Suprapubic skin (tissue), 4 donors: ENCODE measurements at places on chromosomes 5 and 9. TPM values are rescaled to one million over a fixed set of nuclear protein-coding genes. Genes with fewer than 3 reads are reported as not detected.

DNA sequence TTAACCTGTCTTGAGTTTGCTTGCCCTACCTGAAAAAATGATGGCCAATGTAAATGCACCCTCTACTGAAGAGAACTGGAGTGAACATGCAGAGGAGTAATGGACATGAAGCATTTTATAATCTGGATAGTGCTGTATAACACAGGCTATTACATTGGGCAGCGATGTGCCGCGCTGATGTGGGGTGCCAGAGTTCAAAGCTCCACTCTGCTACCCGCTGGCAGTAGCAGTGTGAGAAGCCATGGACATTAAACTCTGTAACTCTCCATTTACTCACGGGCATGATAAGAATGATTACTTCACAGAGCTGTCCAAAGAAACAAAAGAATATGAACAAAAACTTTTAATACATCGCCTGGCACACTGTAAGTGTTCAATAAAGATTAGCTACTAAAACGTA, 7.5 kb upstream of the CDH6 start:
- no peak for DNase-seq

DNA sequence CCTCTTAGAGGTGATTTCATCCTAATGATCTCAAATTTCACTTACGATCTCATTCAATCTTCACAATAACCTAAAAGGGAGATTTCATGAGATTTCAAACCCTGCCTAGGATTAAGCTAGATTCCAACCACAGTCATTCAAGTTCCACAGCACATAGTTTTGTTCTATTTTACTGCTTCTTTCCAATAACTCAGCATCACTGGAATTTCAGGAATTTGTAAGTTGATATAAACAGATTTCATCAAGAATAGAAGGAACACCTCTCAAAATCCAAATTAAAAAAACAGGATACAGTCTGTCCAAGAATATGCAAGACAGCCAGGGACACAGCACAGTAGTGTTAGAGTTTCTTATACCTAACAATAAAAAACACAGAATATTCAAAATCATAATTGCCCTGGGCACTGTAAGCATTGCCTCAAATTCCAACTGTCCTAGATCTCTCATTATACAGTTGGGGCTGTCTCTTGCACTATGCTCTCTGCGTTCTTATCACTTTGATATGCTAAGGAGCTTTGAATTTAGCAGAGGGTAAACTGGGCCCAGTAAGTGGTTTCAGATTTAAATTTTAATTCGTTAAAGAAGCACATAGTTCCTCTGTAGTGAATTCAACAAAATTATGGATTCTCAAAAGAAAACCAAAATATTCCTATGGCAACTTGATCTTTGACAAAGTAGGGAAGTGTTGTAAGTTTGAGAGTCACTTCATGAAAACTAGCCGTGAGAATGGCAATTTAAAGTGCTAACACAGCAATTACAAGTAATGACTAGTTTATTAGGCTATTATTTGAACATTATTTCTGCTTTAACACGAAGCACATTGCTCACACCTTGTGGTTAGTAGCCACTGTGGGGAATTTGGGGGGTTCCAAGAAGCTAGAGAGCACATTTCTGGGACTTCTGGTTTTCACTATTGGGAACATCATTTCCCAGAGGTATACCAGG, 478.6 kb upstream of the C9orf72 start:
- no peak for DNase-seq

Gene SLC44A1
- total RNA-seq: 79.0 TPM

Gene F2RL2
- total RNA-seq: 1.9 TPM

Gene C1QTNF2
- total RNA-seq: not detected

Gene IRX4
- total RNA-seq: 20.3 TPM

- no peak for DNase-seq
These were observed 18.2 kb downstream of the RIOK2 start for GRCh38 chr5:97164846-97165245.

Gene FOXD4L4
- total RNA-seq: 0.40 TPM

GRCh38 chr9:94872891-94873511, 146.5 kb downstream of the AOPEP start:
- DNase-seq: no peak

DNA sequence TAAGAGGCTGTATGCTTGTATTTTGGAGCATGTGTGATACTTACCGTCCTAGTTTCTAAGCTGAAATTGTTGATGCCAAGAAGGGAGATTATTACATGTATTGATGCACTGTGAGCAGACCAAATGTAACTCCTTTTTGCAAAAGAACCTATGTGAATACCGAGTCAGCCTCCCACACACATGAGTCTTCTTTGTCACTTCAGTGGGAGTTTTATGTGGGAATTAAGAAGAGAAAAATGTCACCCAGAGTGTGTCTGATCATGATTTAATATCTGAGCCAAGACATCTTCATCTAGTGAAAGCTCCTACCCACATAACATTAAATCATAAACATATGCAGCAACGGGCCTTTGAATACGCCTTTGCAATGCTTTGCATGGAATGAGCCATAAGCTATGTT, 380.3 kb upstream of the ACTBL2 start:
- DNase-seq: no peak

- DNase-seq: no peak
These were observed 31.7 kb upstream of the GNA14 start for GRCh38 chr9:77679661-77680368.

DNA sequence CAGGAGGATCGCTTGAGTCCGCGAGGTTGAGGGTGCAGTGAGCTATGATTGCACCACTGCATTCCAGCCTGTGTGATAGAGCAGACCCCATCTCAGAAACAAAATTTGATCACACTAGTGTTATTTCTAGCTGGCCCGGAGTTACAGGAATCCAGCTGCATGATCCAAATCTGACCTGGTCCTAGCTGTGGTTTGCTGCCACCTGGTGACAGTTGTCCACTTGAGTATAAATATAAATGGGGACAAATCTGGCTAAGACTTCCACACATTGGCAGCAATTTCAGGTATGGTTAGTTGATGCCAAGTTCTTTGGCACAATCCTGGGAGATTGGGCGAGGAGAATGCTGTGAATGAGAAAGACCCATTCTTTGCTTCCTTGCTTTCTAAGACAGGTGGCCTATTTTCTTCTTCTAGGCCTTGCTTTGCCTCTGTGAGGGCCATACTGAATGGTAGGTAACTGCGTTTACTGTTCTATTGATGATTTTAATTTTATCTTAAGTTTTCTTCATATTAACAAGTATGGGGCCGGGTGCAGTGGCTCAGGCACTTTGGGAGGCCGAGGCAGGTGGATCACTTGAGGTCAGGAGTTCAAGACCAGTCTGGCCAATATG, 35.4 kb downstream of the UBE2R2 start:
- no peak for DNase-seq

Gene NR4A3
- total RNA-seq: 2.3 TPM

Gene JAK2
- 25.4 TPM for total RNA-seq

Gene TPPP
- total RNA-seq: 10.5 TPM

DNA sequence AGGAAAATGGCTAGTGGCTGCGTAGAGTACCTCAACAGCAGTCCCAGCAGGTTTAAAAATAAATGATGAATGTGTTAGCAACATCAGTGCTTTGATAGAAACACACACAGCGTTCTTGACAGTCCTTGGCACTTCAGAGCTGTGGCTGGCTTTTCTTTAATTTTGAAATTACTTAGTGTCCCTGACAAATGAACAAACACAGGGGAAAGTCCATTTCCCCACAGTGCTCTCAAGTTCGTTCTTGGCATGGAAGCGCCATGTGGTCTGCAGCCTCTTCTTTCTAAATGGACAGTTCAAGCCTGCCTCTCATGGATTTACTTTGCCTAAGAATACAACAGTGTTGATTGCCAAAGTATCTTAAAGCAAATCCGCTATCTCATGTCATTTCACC, 102.2 kb downstream of the ADAMTS12 start:
- no peak for DNase-seq

DNA sequence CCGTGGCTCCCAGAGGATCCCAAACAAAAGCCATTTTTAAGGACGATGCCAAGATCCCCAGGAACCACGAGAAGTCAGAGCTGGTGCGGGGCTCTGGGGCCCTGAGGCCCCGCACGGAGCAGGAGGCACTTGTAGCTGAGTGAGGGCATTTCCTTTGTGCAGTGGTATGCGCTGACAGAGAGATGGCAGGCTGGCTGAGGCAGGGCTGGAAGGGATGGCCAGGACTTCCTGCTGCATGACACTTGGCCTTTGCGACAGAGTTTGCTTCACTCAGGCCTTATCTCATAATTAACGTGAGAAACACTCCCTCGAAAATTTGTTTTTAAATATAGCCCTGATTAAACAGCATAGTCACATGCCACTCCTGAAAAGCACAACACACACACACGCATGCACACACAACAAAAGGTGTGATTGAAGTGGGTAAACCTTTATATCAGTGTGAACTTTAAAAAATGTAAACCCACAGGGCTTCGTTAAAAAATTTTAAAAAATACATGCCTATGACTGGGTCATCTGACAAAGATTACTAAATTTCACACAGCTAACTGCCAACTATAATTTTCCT, 536.6 kb downstream of the PDE4D start:
- DNase-seq: no peak

GRCh38 chr5:88952996-88953643, 70.1 kb upstream of the MEF2C start:
- no peak for DNase-seq

Gene CER1
- total RNA-seq: not detected

DNA sequence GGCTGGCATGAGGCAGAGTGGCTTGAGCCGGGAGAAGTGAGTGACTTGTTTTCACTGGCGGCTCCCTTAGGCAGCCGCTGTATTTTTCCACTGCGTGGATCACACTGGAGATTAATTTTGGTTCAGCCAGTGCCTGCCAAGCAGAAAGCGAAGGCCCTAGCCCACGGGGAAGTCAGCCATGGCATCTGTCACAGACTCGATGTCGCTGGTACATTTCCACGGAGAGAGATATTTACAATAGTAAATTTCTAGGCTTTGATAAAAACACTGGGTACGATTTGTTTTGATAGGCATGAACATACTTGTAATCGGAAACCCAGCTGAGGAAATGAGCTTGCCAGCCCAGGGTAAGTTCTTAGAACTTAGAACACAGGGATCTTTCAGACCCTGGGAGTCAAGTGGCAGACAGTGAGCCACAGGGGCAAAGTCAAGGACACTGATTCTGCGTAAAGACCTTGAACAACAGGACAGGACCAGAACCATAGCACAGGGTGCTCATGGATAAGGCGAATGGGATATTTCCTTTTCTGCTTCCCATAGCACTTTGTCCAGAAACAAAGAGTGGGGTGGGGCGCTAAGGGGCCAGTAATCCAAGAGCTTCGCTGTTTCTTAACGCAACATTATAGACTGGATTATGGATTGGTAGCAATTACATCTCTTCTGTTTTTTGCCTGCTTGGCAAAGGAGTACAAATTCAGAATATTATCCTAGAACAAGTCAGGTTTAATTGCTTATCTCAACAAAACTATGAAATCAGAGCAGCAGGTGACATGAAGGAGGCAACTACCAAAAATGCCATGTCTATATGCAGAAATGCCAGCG, 4.5 kb downstream of the DUSP1 start:
- DNase-seq: peak; percentile 96

DNA sequence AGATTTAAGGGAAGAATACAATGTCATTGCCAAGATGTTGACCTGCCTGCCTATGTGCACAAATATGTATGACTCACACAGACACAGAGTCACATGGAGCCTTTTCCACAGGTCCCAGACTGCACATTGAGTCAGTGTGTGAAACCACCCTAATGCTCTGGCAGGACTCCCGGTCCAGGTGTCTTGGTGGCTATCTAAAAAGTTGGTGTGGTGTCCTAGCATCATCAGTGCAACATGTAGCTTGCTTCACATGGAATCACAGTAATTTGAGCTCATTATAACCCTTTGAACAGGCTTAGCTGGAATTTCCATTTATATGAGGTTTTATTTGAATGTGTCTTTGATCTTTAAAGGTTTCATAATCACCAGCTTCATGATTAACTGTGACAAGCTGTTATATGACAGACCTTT, 10.7 kb downstream of the IFNA5 start:
- DNase-seq: no peak

Gene HCN1
- 0.13 TPM for total RNA-seq

- no peak for DNase-seq
These were observed 41.4 kb upstream of the DAB2IP start for GRCh38 chr9:121609822-121610637.

DNA sequence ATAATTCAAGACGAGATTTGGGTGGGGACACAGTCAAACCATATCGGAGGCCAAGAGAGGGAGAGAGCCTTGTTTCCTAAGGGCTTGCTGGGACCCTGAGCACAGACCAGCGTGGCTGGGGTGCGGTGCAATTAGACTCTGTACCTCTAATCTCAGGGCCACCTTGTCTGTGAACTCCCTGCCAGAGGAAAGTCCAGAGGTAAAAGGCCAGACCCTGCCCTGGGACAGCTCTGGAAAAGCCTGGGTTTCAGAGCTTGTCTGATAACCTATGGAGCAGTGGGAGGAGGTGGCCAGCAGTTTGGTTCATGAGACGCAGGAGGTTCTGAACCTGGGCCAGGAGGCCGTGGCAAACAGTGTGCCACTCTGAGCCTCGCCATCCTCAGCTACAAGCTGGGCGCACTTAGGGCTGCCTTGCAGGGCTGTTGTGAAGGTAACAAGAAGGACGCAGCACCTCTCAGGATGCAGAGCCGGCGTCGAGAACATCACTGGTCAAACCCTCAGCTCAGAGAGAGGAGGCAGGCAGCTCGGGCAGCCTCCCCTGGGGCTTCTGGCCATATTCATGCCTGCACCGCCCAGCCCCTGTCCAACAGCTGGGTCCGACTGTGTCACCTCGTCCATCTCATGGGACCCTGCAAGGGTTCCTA, 4.8 kb upstream of the DOLPP1 start:
- no peak for DNase-seq

- no peak for DNase-seq
These were observed 49.2 kb upstream of the SPDL1 start for GRCh38 chr5:169534311-169534880.

- DNase-seq: no peak
These were observed 51.2 kb downstream of the SIL1 start for GRCh38 chr5:139146809-139147482.

Gene CFAP157
- not detected for total RNA-seq

Gene CLTB
- 431 TPM for total RNA-seq

Gene KCNN2
- 1.4 TPM for total RNA-seq

- DNase-seq: no peak
These were observed 125.5 kb upstream of the RASGRF2 start for GRCh38 chr5:80834710-80835109.

DNA sequence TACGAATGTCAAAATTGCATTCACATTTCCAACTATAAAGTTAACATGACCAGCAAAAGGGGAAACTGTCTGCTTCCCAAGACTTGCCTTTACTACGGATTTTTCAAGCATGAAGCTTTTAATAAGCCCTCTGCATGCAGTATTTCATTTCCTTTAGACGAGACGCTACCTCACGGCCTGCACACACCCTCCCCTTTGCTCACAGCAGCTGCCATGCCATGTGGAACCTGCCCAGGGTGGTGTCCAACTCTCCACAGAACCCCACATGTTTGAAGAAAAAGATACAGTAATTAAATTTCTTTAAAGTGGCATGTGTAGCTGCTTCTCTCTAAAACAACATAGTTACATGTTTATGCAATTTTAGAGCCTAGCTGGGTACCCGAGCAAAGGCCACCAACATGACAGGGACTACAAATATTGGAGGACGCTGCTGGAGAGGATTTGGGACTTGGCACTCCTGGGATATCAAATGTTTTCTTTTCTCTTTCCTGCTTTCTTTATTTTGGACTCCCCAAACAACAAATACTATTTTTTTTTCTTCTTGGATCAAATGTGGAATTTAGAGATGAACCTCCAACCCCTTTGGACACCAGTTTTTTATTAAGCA, 256.9 kb upstream of the PCSK5 start:
- no peak for DNase-seq

Gene C9orf153
- total RNA-seq: 7.6 TPM
